ENCODE measurements at places on chromosomes 12 and 14. TPM values are rescaled to one million over a fixed set of nuclear protein-coding genes. Genes with fewer than 3 reads are reported as not detected.

KLRC1 gene
- total RNA-seq: not detected

ANO2 gene
- total RNA-seq: not detected

DNA sequence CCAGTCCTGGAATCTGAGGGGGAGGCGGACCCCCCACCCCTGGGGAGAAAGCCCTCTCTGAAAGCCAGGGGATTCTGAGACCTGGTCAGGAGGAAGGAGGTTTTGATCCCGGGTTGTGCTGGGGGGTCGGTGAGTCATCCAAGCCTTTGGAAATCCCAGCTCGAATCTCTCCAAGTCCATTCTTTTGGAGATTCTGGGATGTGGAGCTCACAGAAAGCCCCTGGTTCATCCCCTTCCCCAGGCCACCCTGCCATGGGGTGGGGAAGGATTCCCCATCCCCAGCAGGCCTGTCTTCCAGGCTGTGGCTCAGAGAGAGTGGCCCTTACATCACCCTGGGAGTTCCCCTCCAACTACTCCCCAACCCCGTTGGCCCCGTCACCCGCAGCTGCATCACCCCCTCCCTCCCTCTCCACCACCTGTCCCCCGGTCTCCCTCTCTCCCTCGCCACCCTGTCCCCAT is 14.3 kb downstream of the EXOC3L4 start:
- DNase-seq: no peak

DNA sequence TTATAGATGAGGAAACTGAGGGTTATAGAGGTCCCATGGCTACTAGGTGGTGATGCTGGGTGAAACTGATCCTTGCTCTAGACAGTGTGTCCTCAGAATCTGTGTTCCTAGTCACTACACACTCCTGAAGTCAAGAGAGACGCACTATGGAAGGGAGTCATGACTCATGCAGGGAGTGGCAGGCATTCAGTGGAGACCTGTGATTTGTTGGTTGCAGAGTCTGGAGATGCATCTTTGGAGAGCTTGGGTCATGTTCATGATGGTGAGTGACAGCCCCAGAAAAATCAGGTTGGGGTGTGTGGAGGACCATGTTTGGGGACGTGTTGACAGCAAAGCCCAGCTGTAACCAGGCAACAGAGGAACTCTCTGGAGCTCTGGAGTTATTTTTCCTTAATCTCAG is 38.0 kb upstream of the FBXO21 start:
- peak; percentile 20 for DNase-seq

- no peak for DNase-seq
These were observed 54.4 kb upstream of the BICD1 start for GRCh38 chr12:32052212-32052713.

DNA sequence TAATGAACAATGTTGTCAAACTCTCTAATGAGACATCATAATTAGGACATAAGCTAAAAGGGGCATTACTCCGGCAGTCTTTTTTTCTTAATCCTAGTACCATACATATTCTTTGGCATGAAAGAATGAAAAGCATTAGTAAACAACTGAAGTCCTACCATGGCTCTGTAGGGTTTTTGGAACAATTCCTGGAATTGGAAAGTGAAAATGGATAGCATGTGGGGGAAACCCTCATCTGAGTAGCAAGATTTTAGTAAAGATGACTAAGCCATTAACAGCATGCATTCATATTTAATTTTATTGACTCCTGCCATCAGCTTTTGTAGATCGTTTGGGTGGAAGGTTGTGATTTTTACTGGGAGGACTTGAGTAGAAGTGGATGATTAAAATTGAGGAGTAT is 216.2 kb upstream of the PDZRN4 start:
- DNase-seq: no peak

GRCh38 chr14:92247341-92247740 is 75.6 kb upstream of the SLC24A4 start:
- DNase-seq: no peak

DNA sequence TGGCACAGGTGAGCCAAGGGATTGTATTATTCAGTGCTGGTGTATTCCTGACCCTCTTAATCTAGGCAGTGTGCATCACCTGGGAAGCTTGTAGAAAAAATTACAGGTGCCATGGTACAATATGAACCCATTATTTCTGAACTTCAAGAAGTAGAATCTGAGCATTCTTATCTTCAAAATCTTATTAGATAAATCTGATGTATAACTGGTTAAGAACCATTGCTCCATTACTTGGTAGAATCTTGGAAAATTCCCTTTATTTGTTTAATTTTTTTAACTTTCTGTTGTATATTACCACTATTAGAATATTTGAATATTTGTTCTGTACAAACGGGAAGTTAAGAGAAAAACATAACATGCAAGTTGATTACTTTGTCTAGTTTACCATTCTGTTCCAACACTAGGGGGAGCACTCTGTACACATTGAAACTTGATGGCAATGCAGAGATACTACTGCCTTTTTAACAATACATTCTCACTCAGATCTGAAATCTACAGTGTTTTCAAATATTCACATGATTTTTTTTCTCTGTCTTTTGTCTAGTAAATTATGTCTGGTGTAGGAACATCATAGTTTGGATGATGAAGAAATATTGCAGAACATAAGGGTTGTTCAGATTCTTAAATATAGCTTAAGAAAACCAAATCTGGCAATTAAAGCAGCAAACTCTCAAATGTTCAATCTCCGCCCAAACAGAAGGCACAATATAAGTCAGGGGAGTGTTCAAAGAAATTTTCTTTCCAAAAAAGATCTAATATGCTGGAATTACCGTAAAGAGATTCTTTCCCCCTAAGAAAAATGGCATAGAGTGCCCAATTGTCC is 196.6 kb downstream of the PCNX1 start:
- peak; percentile 62 for DNase-seq

GRCh38 chr12:12999271-12999958 is 650 bp downstream of the HEBP1 start:
- peak; percentile 17 for DNase-seq

DNA sequence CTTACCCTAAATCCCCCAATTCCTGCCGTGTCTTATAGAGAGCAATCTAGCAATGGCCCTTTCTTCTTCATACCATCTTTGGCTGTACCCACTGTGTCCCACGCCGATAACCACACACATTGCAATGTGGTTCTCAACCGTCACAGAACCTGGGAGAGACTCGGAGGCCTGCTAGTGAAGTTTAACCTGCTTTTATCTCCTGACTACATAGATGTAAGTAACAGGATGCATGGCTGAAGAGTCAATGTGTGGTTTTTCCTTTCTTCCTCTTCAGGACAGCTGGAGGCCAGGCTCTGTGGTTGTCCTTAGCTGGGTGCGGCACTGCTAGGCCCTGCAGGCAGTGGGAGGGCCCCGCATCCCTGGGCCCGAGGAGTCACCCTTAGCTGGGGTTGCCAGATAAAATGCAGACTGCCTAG is 51.3 kb downstream of the ZNF664 start:
- no peak for DNase-seq

DNA sequence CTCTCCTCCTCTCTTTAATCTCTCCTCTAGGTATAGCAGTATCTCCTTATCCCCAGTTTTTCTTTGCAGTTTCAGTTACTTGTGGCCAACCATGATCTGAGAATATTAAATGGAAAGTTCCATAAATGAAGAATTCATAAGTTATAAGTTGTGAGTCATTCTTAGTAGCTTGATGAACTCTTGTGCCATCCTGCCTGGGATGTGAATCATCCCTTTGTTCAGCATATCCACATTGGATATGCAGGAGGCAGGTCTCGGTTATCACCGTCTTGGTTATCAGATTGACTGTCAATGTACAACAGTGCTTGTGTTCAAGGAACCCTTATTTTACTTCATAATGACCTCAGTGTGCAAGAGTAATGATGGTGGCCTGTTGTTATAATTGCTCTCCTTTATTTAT is 134.0 kb downstream of the TMEM117 start:
- peak; percentile 91 for DNase-seq

DNA sequence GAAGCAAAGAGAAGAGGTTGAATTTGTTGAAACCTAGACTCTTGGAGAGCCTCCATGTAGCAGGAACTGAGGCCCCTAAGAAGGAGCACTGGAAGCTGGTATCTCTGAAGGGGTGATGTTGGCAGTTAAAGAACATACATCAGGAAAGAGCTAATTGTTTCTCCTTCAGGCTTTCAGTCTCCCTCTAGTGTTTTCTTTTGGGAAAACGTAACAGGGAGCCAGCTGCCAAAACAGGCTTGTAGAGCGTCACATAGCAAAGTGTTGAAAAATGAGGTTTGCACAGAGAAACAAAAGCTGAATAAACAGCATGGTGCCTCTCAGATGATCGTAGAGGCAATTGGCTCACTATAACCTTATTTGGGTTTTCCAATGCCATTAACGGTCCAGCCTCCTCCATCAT is 46.9 kb upstream of the CAND1 start:
- peak; percentile 54 for DNase-seq

DNA sequence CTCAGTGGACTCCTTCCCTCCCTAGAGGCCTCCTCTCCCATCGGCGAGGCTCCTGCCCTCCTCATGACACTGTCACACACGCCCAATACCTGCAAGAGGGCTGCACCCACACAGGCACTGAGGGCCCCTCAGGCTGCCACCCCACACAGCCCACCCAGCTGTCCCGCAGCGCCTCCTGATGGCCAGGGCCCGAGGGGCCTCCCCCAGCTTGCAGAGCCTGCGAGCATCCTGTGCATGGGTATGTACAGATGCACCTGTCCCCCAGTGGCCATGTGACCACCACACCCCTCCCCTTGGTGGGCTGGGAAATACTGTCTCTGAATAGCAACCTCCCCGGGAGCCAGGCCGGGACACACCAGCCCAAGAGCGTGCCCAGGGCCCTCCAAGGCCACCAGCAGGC is 19.0 kb upstream of the NUDT14 start:
- no peak for DNase-seq

GRCh38 chr14:102095871-102096568 is 9.2 kb upstream of the HSP90AA1 start:
- DNase-seq: no peak

DNA sequence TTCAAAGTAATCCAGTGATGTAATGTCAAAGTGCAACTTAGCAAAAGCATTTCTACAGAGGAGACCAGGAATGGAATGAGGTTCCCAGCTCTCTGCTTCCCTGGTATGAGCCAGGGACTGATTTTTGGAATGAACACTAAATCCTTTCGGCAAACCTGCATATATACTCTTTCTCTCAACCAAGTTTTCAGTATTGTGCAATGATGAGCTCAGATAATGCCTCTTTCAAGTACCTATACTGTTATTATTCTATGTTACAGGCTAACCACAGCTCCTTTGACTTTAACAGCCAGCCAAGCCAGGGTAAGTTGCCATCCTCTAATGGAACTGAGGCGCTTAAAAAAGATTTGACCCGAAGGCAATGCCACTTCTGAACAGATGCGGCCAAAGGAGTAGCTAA is 104.9 kb upstream of the FSCB start:
- DNase-seq: no peak

GRCh38 chr12:109571773-109572505 is 1.4 kb downstream of the MMAB start:
- no peak for DNase-seq

- no peak for DNase-seq
These were observed 235.7 kb downstream of the CACNA1C start for GRCh38 chr12:2288471-2288870.

GRCh38 chr12:65894624-65895390 is 70.5 kb downstream of the HMGA2 start:
- no peak for DNase-seq
